ENCODE measurements at places on chromosomes 1 and 21. TPM values are rescaled to one million over a fixed set of nuclear protein-coding genes. Genes with fewer than 3 reads are reported as not detected.

CELA2A gene
- total RNA-seq: not detected

MARK1 gene
- total RNA-seq: 0.94 TPM

DMRTA2 gene
- not detected for total RNA-seq

SLAMF1 gene
- not detected for total RNA-seq

INKA2 gene
- total RNA-seq: 4.1 TPM

RAB3B gene
- total RNA-seq: 0.77 TPM

COL11A1 gene
- 46.7 TPM for total RNA-seq
